Activated CD4-positive, alpha-beta T cell treated with anti-CD3 and anti-CD28 coated beads, Interleukin-2, amount 50 U/mL, for 24 hours (primary cell): ENCODE measurements at places on chromosomes 2 and 18.

- DNase-seq, result no peak
Measured at GRCh38 chr2:101630224-101630949, 67.1 kb upstream of the MAP4K4 start.

DNA sequence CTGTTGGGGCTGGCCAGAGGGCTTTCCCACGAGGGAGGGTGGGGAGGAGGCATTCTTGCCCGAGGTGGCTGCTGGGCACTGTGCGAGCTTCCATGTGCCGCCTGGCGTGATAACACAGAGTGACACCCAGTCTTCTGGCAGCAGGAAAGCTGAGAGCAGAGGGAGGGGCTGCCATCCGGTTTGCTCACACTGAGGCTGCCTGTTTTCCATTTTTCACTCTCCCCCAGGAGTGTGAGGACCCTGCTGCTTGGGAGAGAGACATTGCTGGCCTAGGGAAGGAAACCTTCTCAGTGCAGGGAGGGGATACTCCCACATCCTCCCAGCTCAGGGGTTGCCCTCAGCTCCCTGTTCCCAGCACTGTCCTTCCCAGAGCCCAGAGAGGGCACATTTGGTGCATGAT, 73.1 kb downstream of the INHBB start:
- DNase-seq, result no peak

GRCh38 chr2:67130531-67131256, 266.4 kb upstream of the ETAA1 start:
- DNase-seq, result no peak

GRCh38 chr18:70985948-70986347, 697.1 kb downstream of the SOCS6 start:
- no peak for DNase-seq

DNA sequence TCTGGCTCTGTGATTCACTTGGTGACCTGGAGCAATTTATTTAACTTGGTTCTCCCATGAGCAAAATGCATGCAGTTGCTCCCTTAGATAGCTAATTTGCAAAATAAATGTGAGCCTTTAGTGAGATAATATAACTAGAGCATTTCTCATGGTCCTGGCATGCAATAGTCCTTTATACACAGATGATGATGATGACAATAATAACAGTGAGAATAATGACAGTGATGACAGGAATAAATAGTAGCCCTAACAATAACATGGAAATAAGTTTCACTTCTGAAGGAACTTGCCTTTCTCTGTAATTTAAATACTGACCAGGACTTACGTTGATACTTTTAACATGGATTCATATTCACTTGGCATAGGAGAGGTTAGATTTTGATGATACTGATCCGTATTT, 49.2 kb downstream of the LPIN1 start:
- no peak for DNase-seq

DNA sequence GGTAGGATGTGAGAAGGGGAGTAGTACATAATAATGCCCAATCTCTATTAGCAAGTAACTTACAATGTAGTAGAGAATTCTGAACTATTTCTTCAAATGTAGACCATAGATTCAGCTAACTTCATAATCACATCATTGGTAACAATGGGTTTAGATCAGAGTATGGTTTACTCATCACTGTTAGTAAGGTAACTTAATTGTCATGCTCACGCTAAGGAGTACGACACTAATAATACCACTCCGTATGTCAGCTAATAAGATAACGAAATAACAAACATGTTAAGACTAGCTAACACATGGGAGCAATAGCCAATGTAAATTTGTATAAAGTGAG, 56.4 kb upstream of the CCDC141 start:
- DNase-seq, result no peak

- no peak for DNase-seq
Measured at GRCh38 chr2:132929786-132930185, 259.8 kb upstream of the LYPD1 start.

DNA sequence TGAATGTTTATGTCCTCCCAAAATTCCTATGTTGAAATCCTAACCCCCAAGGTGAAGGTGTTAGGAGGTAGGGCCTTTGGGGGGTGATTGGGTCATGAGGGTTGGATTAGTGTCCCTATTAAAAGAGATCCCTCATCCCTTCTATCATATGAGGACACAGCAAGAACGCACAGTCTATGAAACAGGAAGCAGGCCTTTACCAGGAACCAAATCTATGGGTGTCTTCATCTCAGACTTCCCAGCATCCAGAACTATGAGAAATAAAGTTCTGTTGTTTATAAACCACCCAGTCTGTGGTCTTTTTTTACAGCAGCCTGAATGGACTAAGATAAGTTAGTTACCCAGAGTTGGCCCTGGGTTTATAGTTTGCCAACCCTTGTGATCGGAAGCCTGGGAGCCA, 153.1 kb downstream of the INO80D start:
- no peak for DNase-seq

GRCh38 chr2:96264656-96265348, 995 bp downstream of the TMEM127 start:
- DNase-seq, result no peak

DNA sequence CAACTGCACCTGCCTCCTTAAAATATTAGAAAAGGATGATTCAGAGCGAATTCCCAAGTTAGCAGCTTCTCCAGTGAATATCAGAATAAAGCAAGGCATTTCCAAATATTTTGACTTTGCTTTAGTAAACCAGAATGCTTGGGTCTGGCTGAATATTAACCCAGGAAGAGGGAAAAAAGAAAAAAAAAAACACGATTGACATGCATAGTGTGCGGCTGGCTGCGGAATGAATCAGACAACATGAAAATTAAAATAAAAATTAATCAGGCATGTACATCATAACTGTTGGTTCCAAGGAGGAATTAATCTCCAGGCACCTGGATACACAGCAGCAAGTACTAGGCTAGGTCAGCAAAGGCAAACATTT, 105.8 kb upstream of the NCKAP5 start:
- no peak for DNase-seq

GRCh38 chr2:68753318-68753717, 18.7 kb downstream of the ARHGAP25 start:
- DNase-seq, result no peak

DNA sequence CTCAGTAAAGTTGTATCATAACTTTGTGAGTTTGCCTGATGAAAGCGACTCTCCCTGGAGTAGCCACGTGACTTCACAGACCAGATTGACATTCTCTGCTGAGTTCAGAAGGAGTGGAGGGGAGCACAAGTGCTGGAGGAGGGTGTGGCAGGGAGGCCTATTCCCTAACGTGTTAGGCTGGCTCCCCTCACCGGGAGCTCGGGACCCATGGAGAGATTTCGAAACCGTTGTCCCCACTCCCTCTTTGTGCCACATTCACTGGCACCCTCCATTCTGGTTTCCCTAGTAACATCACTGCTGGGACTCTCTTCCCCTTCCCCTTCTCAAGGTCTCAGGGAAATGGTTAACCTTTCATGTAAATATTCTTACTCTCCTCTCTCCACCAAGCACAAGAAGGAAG, 279.9 kb downstream of the ALPK2 start:
- DNase-seq, result no peak

- DNase-seq, result no peak
Measured at GRCh38 chr18:51069885-51070284, 39.9 kb downstream of the SMAD4 start.
